ENCODE measurements at places on chromosomes 1 and 21. TPM values are rescaled to one million over a fixed set of nuclear protein-coding genes. Genes with fewer than 3 reads are reported as not detected.
A peak's percentile ranks its signal among the peaks of the same experiment; 100 is the strongest.

- no peak overlapping the region for H3K4me3 ChIP-seq
- DNase-seq = no peak
- H3K36me3 ChIP-seq = no peaks in the 10 kb centered on the region
- no peaks in the 10 kb centered on the region for H3K4me1 ChIP-seq
These were observed 128.9 kb upstream of the ATP1B1 start for GRCh38 chr1:168977618-168978017.

DNA sequence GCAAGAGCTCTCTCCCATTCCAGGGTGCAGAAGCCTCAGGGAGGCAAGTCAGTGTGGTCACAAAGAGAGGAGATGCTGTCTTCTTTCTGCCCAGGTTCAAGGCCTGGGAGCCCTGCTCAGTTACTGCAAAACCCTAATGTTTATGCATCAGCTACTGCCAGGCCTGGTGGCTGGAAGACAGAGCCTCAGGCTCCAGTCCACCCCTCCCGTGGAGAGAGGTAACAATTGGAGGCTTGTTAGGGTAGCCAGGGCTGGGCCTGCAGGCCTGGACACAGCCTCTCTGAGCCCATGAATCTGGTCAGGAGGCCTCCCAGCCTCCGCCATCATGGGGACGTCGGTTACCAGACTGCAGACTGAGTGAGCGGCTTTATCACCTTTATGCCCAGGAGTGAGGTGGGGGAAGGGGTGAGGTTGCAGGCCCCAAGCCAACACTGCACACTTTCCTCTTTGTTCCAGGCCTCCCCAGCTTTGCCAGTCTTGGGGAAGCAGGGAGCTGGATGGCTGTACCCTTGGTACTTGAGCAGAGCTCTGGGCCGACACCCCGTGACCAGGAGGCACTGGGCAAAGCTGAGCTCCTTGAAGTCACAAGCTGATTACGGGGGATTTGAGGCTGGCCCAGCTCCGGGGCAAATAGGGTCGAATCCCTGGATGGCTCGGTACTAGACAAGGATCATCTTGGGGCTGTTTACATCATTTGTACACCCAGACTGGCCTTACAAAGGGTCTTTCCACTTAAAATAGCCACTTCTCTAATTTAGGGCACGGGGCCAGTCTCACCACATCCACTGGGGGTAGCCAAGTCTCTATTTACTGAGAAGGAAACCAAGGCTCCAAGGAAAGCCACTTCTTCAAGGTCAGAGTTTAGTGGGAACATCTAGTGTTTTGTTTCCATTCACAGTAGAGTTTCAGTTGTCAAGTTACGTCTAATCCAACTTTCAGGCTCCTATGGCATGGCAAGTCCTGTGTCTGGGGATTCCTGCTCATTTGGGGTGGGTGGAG is 5.2 kb downstream of the SLC2A1 start:
- H3K4me1 ChIP-seq = peaks cover 72% of the 10 kb centered on the region
- no peaks in the 10 kb centered on the region for H3K27me3 ChIP-seq
- H3K27ac ChIP-seq = peak overlapping the region; percentile 51

TMEM269 gene
- 0.11 TPM for total RNA-seq

GCSAML gene
- not detected for total RNA-seq

GRCh38 chr1:90291431-90292216 is 296.7 kb downstream of the ZNF326 start:
- H3K4me1 ChIP-seq = no peaks in the 10 kb centered on the region
- no peak overlapping the region for H3K4me3 ChIP-seq
- no peaks in the 10 kb centered on the region for H3K36me3 ChIP-seq
- peaks cover 3% of the 10 kb centered on the region for H3K27me3 ChIP-seq
- no peak for DNase-seq

GRCh38 chr1:12078575-12078937 is 15.5 kb downstream of the TNFRSF8 start:
- DNase-seq = no peak
- H3K27me3 ChIP-seq = peaks cover 17% of the 10 kb centered on the region
- no peak overlapping the region for H3K4me3 ChIP-seq
- no peaks in the 10 kb centered on the region for H3K36me3 ChIP-seq
- peaks cover 6% of the 10 kb centered on the region for H3K4me1 ChIP-seq

CA6 gene
- total RNA-seq = 28.2 TPM

DNA sequence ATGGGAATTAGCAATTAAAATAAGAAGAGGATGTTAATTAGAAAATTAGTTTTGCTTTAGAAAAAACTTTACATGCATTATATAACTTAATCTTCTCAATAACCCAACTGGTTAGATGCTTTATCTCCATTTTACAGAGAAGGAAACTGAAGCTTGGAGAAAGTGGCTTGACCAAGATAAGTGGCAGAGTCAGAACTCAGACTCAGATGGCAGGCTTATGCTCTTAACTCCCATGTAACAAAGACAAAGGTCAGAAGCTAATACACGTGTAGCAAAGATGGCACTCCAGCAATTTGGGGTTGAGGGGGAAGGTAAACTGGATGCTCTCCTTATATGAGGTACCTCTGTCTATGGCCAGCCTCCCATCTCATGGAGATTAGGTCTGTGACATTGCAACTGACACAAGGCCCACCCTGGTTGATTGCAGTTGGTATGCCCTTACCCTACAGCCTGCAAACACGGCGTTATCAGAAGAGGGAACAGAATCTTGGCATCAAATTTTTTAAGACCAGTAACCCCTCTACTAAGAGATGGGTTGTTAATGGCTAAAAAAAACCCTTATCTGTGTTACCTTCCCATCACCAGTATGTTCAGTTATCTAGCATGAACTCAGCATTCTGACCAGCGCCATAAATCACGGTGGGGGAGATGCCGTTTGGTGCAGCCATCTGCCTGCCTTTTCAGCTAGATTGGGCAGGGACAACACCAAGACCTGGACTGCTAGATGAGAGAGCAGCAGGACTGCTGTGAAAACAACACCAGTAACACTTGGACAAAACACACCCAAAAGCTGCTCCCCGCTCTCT is 97.0 kb downstream of the UBR4 start:
- peaks cover 100% of the 10 kb centered on the region for H3K36me3 ChIP-seq
- no peak overlapping the region for H3K27ac ChIP-seq
- H3K27me3 ChIP-seq = no peaks in the 10 kb centered on the region
- H3K4me1 ChIP-seq = no peaks in the 10 kb centered on the region
- H3K4me3 ChIP-seq = no peak overlapping the region

ZBTB8A gene
- 3.0 TPM for total RNA-seq

KLHDC9 gene
- 1.3 TPM for total RNA-seq

DNA sequence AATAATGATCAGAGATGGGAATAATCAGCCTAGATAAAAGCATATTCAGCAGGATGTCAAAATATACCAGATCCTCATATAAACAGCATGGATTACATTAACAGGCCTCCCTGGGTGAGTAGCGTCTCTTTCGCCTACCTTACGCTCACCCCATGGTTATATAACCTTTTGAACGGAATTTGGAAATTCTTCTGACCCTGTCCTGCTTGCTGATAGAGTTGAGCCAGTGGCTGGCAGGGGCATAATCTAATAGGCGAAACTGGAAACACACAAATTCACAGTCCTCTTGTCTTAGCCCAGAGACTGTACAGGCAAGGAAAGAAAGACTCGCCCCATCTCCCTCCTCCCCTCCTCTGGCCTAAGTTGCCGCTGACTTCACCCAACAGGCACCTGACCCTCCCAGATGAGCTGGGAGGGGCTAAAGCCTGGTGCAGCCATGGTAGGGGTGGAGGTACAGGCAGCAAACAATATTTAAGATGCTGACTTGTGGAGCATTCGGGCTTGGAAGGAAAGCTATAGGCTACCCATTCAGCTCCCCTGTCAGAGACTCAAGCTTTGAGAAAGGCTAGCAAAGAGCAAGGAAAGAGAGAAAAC is at the start of gene ANGPTL7:
ANGPTL7 (plus strand) TSS at position 498 of the 594 bp plus-strand sequence. CDS start 225 bp downstream, outside the sequence.
- H3K27me3 ChIP-seq = no peaks in the 10 kb centered on the region
- no peak for DNase-seq
- peaks cover 55% of the 10 kb centered on the region for H3K36me3 ChIP-seq
- H3K4me1 ChIP-seq = no peaks in the 10 kb centered on the region
- H3K4me3 ChIP-seq = no peak within 1 kb of the TSS

GRCh38 chr1:228015276-228016180 is 8.7 kb downstream of the WNT3A start:
- H3K4me3 ChIP-seq = no peak overlapping the region
- H3K27ac ChIP-seq = no peak overlapping the region
- H3K36me3 ChIP-seq = no peaks in the 10 kb centered on the region
- H3K27me3 ChIP-seq = peaks cover 14% of the 10 kb centered on the region
- H3K4me1 ChIP-seq = peaks cover 17% of the 10 kb centered on the region

DYNLT5 gene
- total RNA-seq = 2.6 TPM

DNA sequence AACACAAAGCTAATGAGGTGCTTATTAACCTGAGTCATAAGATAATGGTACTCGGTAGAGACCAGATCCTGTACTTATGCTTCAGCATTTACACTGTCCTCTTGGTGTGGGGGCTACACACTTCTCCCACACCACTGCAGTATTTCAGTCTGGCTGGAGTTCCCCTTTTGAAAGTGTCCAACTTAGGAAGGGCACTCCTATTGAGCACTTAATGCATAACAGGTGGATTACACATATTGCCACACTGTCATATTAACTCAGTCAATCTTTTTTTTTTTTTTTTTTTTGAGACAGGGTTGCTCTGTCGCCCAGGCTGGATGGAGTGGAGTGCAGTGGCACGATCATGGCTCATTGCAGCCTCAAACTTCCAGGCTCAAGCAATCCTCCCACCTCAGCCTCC is 1.5 kb downstream of the GPATCH4 start:
- no peak for DNase-seq
- no peaks in the 10 kb centered on the region for H3K27me3 ChIP-seq
- peaks cover 24% of the 10 kb centered on the region for H3K4me1 ChIP-seq
- peaks cover 41% of the 10 kb centered on the region for H3K36me3 ChIP-seq

DNA sequence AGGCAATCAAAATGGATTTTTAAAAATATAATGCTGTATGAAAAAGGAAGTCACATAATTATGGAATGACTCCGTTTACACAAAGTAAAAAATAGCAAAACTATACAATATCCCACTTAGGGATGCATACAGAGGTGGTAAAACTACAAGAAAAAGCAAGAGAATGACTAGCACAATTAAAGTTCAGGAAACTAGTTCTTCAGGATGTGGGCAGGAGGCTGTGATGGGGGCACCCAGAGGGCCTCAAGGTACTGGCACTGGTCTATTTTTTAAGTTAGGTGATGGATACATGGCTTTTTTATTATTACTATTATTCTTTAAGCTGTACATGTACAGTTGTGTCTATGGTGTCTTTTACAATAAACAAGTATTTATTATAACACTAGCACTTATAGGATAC is 1.4 kb upstream of the ZC3H12A start:
- H3K4me3 ChIP-seq = peak overlapping the region; percentile 81
- DNase-seq = no peak
- H3K36me3 ChIP-seq = peaks cover 2% of the 10 kb centered on the region
- H3K4me1 ChIP-seq = peaks cover 65% of the 10 kb centered on the region
- peak overlapping the region; percentile 95 for H3K27ac ChIP-seq

MTARC1 gene
- 12.7 TPM for total RNA-seq
